ENCODE measurements at places on chromosomes 13 and 19. TPM values are rescaled to one million over a fixed set of nuclear protein-coding genes. Genes with fewer than 3 reads are reported as not detected.

- no peak overlapping the region for H3K27ac ChIP-seq
- no peaks in the 10 kb centered on the region for H3K27me3 ChIP-seq
- no peak for DNase-seq
- H3K4me1 ChIP-seq = no peaks in the 10 kb centered on the region
Measured at GRCh38 chr19:2014731-2015607, 545 bp downstream of the BTBD2 start.

DNA sequence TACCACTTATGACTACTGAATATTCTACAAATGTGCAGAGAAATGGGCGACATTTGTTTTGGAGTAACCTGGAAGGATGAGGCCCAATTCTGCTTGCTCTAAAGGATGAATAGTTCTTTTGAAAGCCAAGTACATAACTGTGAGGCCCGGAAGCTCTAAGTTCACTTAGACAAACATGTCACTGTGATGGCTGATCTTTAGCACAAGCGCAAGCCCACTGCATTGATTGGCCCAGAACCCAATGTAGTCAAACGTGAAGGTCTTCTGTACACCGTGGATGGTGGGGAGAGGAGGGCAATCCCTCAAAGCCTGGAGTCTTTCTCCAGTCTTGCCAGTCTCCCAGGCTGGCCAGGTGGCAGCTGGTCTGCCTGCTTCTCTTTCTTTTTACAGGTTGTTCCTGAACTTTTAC lies 139.6 kb downstream of the RFC3 start:
- no peaks in the 10 kb centered on the region for H3K27me3 ChIP-seq
- no peak for DNase-seq
- H3K4me1 ChIP-seq = no peaks in the 10 kb centered on the region
- H3K27ac ChIP-seq = no peak overlapping the region
- no peaks in the 10 kb centered on the region for H3K36me3 ChIP-seq
- H3K4me3 ChIP-seq = no peak overlapping the region

GRCh38 chr13:49300276-49300675 lies 52.6 kb downstream of the CDADC1 start:
- no peak overlapping the region for H3K27ac ChIP-seq
- H3K4me1 ChIP-seq = no peaks in the 10 kb centered on the region
- no peak for DNase-seq

DNA sequence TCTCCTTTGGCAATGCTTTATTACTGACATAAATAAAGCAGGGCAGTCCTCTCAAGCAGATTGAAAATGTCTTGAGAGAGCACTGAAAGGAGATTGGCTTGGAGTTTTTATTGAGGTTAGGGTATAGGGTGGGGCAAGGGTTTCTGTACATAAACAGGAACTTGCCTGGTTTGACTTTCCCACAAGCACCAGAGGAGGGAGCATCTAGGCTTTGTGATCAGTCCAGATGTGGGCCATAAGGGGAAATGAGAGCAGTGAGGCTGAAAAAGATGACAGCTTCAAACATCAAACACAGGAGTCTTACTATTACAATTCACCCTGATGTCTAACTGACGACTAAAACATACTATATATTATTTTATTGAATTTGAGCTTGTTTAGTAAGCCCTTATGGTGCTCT lies 260.9 kb downstream of the MTUS2 start:
- H3K27me3 ChIP-seq = no peaks in the 10 kb centered on the region
- no peak overlapping the region for H3K27ac ChIP-seq
- H3K4me3 ChIP-seq = no peak overlapping the region

DNA sequence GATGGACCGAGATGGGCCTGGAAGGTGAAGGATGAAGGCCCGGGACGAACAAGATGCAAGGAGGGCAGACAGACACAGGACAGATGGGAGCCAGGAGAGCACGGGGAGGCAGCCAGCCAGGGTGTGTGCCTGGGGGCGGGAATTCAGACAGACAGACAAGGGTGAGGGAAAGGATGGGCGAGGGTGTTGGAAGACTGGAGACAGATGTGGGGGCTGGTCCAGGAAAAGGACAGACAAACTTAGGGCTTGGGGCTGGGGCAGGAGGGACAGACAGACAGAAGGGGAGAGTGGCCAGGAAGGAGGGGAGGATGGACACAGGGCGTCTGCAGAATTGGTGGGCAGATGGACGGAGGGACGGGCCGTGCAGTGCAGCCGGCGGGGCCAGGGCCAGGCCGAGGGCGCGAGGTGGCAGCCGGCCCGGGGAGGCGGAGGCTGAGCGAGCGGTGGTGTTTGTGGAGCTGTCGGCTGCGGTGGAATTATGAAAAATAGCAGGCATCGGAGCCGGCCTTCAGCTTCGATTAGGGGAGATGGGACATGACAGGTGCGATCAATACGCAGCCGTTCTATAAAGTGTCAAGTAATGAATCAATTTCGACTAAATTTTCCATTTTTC lies 4.6 kb upstream of the ERFL start:
- DNase-seq = no peak
- H3K4me3 ChIP-seq = no peak overlapping the region

The LILRA5 gene
- polyA plus RNA-seq = 1.4 TPM

Data from kidney (tissue), 22 donors.